ENCODE measurements at places on chromosomes 3 and 15.

DNA sequence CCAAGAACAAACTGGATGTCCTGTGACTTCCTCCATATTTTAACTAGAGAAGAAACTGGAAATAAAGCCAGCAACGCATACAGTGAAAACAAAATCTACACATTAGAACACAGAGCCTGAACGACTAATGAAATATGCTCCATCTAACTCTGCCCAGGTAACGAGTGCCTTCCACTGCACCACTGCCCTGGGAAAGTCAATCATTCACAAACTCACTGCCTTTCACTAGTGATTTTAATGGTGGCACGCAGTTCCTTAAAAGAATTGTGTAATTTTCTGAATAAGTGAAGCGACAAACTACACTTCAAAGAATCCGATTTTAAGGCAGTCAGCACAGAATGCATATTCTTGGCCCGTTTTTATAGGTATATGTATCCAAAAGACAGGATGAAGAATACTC is 416.0 kb downstream of the SHQ1 start:
- DNase-seq, result no peak

DNA sequence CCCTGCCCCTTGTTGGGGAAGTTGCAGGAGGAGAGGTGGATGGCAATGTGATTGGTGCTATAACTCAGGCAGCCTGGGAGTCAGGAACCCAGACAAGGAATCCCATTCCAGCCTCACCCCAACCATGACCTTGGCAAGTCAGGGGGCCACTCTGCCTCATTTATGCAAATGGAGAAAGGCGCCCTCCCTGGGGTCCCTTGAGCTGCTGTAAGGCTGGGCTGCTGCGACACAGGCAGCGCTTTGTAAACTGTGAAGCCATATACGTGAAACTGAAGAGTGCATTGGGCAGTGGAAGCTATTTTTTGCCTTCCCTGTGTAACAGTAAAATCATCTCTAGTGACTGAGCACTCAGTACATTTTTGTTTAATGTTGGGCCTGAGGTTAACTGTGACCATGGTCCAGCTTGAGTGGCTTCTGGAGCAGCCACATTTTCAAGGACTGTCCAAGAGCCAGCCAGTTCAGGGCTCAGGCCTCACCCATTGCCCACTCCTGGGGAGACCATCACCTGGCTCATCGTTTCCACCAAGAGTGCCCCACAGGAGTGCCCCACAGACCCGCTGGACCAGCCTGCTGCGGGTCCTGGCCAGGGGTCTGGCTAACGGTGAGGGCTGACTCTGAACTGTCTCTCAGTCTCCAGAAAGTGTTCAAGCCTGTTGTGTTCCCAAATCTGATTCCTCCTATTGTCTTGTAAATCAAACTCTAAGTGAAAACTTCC is 27.9 kb downstream of the KIF7 start:
- no peak for DNase-seq

GRCh38 chr15:48330105-48330785 is 984 bp upstream of the DUT start:
- no peak for DNase-seq

DNA sequence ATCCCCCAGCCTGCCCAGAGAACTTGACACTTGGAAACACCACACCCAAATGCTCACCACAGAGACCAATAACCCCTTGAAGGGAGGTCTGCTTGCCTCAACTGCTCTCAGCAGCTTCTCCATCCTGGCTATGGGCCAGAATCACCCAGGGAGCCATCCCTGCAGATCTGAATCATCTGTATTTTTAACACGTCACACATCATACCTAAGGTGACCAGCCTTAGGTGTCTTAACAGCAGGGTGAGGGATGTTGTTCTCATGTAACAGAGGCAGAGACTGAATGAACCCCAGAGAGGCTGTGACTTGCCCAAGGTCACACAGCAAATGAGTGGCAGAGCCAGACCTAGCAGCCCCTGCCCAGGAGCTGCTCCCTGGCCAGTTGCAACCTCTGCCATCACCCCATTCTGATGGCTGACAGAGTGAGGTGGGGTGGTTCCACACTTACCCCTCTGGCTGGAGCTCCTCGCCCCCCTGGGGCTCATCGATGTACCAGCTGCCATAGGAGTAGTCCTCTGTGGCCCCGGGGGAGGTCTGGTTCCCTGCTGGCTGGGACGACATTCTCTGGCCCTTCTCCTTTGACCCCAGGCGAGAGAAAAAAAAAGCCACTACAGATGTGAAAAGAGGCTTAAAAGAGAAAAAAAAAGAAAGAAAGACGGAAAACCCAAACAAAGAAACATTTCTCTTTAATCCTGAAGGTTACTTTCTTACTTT is 722 bp downstream of the STRA6 start:
- DNase-seq, result no peak

GRCh38 chr3:26984416-26985390 is 362.1 kb downstream of the LRRC3B start:
- DNase-seq, result no peak

DNA sequence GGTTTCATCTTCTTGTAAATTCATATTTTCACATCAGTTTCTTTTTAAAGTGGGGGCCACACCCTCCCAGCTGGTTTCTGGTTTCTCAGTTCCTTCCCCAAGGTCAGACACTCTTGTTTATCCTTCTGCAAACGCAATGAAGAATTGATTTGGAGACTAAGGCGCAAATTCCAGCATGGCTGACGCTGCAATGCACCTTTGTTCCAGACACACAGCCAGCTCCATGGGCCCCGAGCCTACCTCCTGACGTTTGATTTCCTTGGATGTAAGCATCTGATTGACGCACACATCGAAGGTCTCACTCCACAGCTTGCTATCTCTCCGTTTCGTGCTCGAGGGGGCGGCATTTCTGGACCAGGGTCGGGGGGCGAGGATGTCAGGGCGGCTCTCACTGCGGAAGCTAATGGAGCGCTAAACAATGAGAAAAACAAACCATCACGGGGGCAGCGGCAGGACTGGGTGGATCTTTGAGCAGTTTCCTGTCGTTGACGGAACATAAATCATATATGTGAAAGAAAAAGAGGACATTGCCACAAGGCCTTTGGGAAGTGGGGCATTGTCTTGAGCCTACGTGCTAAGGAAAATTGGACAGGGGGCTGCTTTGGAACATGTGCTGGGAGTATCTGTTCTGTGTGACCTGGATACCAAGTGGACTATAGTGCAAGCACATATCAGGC is 46.9 kb downstream of the ARHGEF3 start:
- peak; percentile 3 for DNase-seq

DNA sequence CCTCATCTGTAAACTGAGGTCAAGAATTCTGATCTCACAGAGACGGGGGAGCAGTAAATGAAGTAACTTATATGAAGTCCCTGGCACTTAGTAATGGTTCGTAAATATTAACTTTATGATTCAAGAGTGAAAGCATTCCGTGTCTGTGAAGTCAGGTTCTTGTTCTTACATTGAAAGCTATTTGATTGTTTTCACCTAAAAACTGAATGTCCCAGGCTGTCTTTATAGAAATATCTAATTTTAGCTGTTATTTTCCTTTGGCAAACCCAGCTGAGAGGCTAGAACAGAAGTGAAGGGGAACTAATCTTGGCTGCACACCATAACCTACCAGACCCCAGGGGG is 84.5 kb downstream of the CHSY1 start:
- DNase-seq, result no peak

GRCh38 chr15:63191895-63192618 is 2.7 kb downstream of the RAB8B start:
- DNase-seq, result peak; percentile 52

DNA sequence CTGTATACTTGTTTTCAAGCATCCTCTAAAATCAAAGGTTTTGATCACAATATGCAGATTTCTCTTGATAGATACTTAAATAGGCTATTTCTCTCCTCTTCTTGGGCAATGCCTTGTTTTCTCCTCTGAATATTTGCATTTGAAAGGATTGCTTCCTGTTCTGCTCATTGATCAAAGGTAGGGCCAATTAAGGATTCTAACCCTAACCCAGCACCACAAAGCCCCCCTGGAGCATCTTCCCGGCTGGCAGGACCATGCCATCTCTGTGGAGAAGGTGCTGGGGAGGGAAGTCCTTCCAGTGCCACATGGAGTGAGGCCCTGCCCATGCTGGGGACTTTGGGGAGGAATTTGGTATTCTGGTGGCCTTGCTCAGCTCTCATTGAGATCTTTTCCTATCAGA is 11.3 kb upstream of the NIPA2 start:
- no peak for DNase-seq

- no peak for DNase-seq
Measured at GRCh38 chr3:195873281-195873887, 35.0 kb downstream of the TNK2 start.

DNA sequence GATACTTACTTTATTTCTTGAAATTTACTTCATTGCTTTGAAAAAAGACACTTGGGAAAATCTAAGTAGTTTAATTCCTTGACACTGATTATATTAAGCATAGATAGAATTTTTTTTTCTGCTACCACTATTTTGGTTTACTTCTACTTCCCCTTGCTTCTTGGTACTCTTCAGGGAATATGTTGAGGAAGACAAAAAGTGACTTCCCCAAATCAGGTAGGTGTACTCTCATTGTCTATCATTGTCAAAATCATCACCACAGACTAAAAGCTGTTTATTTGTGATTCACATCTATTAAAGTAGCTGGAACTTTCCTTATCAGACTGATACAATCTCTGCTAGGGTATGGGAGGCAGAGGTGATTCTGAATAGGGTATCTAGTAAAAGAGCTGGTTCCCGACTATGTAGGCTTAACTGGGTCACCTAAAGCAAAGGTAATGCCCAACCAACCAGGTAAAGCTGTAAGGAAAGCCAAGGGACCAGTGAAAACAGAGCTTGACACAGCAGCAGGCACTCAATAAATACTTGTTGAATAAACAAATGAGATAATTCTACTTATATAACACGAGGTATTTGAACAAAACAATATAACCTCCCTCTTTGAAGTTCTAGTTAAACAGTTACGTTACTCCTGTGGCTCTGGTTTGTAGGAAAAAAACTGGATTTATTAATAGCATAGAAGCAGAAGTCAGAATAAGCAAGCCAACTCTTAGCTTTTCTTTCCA is 346.9 kb downstream of the PLCL2 start:
- no peak for DNase-seq

GRCh38 chr3:123949641-123950040 is 11.4 kb downstream of the CCDC14 start:
- DNase-seq, result no peak

DNA sequence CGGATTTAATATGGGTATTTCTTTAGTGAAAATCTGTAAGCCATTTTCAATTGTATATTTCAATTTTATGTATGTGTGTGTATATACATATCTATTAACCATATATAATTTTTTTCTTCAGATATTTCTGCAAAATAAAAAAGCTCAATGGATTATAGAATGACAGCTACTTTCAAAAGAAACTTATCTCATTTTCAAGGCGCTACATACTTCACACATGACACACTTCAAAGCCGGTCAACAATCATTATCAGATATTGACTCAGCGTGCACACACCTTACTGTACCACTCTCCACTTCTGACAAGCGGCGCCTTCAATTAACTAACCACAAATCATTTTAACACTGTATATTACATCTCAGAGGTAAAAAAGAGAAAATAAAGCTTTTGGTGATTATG is 39.6 kb downstream of the ATP13A3 start:
- peak; percentile 1 for DNase-seq

DNA sequence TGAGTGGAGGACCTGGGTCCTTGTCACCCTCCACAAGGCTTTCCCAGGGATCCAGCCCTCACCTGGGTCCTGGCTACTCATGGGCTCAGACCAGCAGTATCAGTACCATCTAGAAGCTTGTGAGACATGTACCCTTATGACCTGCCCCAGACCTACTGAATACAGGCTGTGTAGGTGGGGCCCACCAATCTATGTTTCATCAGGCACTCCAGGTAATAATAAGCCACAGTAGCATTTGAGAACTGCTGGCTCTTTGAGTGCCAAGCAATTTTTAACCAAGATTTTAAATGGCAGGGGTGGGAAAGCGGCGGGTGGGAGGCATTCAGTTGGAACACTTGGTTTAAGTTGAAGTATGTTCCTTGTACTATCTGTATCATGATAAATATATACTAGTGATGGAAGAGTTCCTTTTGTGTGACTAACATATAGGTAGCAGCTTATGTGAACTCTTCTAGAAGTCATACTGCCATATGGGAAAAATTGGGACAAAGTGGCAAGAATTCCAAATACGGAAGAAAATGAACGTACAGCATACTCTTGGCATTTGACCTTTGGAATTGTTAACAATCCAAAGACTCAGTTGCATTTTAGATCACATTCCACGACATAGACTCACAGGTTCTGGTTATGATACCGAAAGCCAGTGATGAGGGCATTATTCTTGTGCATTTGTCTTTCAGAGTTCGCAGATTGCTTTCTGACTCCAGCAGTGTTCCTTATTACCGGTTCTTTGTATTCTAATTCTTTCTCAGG is 190.4 kb downstream of the GHSR start:
- no peak for DNase-seq

DNA sequence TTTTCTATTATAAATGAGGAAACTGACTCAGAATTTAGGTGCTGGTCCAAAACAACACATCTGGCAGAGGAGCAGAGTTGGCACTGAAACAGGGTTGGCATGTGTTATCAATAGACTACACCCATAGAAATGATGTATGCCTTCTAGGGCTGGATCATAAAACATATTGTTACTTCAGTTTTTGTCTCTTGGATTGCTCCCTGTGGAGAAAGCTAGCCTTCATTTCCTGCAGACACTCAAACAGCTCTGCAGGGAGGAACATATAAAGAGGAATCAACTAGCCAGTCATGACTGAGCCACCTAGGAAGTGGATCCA is 507 bp upstream of the MRPL3 start:
- DNase-seq, result no peak

DNA sequence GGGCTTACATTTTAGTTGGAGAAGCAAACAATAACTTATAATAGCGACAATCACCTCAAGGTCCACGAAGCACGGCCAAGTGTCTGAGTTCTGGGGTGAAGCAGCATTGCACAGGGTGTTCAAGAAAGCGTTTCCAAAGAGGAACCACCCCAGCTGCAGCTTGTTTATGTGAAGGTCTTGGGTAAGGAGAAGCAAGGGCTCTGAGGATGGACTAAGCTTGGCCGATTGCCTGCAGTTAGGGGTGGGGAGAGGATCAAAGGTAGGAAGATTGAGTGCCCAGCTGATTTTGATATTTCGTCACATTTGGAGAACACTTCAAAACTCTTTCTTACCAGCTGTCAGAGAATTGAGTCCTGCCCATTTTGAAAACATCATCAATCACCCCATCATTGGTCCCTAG is 321.6 kb upstream of the DNAJC19 start:
- no peak for DNase-seq

DNA sequence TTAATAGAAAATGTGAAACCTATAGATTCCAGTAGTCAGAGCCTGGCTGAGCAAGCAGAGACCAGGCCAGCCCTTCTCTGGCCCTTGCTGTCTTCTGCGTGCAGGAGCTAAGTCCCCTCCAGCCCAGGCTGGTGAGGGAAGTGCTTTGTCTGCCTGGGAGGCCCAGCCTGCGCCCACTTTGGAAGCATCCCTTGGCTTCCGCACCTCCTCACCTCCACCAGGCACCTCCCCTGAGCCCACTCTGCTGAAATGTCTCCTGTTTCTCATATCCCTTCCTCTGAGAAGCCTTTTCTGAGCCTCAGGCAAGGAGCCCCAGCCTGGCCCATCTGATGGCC is 45.3 kb downstream of the ALDH1L1 start:
- DNase-seq, result no peak

- no peak for DNase-seq
Measured at GRCh38 chr3:59998058-59998457, 948.2 kb upstream of the CFAP20DC start.

Data from activated T-cell treated with anti-CD3 and anti-CD28 coated beads for 24 hours (primary cell).